ENCODE measurements at places on chromosomes 6 and 20.

DNA sequence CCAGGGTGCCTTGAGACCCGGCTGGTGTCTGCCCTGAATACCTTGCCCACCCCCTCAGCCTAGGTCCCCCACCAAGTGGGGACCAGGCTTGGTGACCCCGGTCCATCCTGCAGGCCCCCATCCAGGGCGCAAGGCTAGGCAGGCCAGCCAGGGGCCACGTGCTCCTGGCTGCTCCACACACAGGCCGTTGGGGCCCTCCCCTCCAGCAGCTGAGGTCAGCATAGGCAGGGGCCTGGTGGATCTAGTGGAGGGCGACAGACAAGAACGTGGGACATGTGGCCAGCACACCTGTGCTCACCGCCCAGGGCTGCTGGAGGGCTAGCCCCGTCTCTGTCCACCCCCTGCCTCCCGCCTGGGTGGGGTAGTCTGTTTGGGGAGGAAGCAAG, 7.5 kb upstream of the HRH3 start:
- no peak for DNase-seq

GRCh38 chr20:25077610-25078169, 4.3 kb downstream of the VSX1 start:
- no peak for DNase-seq

DNA sequence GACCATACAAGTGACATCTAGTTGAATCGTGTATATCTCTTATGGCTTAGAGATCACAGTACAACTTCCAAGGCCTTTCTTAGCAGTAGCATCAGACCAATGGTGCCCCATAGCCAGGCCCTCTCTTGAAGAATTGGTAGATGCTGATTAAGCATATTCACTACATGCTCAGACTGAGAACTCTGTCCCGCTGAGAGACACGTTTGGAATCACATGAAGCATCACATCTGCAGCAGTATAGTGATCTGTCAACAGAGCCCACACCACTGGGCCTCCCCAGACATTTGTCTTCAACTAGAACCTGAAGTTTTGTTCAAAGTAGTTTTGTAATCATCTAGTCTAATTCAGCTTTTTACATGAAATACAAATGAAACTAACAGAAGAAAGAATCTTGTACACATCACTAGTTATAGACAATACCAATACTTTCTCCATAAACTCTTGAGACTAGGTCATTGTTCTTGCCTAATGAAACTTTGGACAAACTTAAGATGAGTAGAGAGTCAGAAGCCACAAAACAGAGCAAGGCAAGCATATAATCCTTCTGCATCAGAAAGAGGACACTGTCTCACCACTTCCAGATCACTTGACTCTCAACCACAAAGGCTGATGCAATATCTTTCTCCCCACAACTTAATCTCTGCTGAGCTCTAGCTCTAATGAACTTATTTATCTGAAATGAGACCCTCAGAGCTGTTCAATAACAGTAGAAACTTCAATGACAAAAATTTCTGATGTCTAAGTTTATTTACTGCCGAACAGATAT, 182.7 kb downstream of the TBX18 start:
- no peak for DNase-seq

DNA sequence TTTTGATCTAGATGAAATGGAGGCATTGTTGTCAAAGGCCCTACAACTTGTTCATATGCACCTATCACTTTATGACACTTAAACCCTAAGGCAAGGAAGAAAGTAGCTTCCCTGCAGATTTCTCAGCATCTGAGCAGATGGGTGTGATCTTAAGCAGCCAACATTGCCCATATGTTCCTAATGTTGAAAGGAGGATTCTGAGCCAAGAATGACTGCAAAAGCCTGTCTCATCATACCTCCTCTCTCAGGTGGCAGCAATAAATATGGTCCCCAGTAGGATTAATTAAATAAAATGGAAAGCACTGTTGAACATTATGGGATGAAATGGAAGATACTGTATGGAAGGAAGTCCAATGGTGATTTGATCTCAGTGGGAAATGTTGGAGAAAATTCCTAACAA, 538.1 kb upstream of the MAN1A1 start:
- DNase-seq = no peak

DNA sequence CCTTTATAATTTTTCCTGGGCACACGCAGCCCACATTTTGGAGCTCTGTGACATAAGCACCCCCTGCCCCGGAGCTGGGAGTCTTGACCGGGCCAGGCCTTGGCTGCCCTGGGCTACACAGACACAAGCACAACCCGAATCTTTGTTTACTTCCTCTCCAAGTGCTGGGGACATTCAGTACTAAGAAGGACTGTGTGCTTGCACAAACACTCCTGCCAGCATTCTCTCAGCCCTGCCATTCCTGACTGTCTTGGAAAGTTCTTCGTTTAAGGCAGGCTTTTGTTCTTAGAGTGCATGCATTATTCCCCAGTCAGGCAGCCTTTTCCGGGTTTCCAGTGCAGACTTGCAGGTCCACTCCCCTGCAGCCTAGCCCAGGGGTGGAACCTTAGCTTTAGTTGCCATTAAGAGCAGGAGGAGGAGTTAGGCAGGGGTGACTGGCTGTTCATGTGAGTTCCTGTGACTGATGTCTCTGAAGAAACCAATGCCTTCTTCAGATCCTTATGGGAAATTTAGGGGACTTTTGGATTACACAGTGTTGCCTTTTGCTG, 28.6 kb downstream of the FOXO3 start:
- DNase-seq = no peak

DNA sequence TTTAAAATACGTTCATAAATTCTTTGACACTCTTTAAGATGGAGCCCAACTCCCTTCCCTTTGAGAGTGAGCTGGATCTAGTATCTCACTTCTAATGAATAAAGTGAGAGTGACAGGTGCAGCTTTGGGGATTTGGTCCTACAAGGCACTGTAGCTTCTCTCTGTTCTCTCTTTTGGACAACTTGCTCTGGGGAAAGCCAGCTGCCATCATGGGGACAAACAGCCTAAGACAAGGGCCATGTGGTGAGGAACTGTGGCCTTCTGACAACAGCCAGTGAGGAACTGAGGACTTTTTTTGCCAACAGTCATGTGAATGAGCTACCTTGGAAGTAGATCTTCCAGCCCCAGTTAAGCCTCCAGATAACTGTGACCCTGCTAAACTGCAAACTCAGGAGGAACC, 272.8 kb upstream of the AGPAT4 start:
- DNase-seq = no peak

DNA sequence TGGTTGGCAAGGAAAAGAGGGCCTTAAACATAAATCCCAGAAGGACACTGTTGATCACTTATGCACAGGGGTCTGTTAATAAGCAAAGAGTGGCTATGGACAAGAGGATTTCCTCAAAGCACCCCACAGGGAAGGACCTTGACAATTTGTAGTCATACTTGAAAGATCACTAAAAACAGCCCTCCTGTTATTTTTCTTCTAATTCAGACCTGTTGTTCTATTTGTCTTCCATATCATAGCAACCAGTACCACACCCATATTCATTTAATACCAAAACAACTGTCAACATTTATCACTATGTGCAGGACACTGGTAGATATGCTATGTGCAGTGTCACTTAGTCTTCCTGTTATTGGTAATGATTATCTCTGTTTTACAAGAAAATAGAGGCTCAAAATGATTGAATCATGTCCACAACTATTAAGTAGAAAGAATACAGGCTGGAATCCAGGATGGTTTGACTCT, 3.2 kb upstream of the DYNLRB1 start:
- no peak for DNase-seq

DNA sequence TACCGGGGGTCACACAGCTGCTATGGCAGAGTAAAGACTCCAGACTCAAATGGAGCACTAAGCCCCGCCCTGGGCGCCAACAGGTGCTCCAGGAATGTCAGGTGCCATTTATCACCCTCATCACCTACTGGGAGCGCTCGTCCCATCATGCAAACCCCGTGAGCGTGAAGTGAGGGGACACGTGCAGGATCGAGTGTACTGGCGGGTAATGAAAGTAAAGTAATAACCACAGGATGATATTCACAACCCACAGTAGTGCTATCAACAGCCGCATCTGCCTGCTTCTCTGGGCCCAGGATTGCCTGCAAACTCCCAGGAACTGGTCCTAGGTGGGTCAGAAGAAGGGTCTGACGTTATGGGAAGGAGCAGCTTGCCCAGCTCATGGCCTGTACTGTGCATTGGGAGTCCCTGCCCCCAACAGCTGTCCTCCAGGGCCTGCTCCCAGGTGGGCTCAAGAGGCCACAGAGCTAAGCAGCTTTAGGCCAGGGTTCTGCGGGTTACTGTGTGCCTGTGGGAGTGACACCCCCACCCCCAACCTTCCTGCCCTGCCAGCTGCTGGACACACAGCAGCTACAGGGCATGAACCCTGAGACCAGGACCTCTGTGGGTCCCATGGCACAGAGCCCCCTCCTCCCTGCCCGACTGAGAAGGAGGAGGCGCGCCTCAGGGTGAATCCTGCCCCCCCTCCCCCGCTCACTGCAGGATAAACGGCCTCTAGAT, 120.5 kb upstream of the SULF2 start:
- no peak for DNase-seq

- no peak for DNase-seq
Measured at GRCh38 chr6:11407414-11407813, 130.1 kb upstream of the TMEM170B start.

Data from stimulated activated CD4-positive, alpha-beta T cell treated with anti-CD3 and anti-CD28 coated beads, Interleukin-4, amount 100 ng/mL, for 48 hours (primary cell).